ENCODE measurements at places on chromosomes 13 and 19.
A peak's percentile ranks its signal among the peaks of the same experiment; 100 is the strongest.

GRCh38 chr19:33622505-33622808 is 704 bp downstream of the CHST8 start:
- DNase-seq, result no peak

DNA sequence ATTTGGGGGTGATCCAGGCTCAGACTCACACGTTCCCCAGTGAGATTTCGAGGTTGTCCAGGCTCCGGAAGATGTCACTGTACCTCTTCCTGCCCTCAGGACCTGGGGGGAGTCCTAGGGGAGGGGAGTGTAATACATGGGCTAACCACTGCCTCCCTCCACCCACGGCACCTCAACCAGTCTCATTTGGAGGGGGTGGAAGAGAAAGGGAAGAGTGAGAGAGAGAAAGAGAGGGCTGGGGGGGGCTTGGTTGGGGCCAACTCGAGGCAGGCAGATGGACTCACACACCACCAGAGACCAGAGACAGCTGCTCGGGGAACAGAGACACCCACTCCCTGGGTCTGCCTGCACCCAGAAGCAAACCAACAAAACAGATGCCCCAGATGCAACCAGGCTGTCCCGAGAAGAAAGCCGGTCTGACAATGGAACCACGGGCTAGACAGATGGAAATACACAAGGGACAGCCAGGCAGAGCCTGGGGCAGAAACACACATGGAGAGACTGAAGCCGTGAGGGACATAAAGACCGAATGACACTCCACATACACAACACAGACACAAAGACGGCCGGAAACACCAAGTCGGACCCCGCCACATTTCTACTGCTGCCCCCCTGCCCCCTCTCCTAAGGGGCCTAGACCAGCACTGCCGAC is 825 bp downstream of the GMIP start:
- peak; percentile 48 for DNase-seq

DNA sequence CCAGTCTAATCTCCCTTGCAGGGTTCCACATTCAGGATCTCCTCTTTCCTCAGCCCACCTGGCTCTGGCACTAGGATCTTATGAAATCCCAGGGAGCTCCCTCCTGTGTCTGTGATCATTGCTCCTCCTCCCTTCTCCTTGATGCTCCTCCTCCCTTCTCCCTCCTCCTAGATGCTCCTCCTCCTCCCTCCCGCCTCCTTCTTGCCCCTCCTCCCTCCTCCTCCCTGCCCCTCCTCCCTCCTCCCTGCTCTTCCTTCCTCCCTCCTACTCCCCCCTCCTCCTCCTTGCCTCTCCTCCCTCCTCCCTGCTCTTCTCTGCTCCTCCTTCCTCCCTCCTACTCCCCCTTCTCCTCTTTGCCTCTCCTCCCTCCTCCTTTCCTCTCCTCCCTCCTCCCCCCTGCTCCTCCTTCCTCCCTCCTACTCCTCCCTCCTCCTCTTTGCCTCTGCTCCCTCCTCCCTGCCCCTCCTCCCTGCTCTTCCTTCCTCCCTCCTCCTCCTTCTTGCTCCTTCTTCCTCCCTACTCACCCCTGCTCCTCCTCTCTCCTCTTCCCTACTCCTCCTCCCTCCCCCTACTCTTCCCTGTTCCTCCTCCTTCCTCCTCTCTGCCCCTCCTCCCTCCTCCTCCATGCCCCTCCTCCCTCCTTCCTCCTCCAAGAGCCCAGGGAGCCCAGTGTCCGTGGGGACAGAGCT is 14.9 kb upstream of the ZBTB7A start:
- no peak for DNase-seq

GRCh38 chr19:2634960-2635359 is 67.5 kb downstream of the GNG7 start:
- no peak for DNase-seq

DNA sequence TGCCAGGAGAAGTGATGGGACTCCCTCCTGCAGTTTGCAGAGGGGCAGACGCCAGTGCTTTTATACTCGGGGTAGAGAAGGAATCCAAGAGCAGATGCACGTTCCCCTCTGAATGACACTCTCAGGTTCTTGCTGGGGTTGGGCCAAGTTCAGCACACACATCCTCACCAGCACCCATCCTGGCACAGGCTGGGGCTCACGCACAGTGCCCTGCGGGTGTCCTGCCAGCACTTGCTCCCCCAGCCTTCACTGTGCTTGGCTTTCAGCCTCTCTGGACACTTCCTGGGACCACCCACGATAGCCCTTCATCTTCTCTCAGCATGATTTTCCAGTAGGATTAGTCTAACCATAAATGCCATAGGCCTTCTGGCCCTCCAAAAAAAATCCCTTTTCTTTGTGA is 158.6 kb downstream of the ZNF536 start:
- no peak for DNase-seq

DNA sequence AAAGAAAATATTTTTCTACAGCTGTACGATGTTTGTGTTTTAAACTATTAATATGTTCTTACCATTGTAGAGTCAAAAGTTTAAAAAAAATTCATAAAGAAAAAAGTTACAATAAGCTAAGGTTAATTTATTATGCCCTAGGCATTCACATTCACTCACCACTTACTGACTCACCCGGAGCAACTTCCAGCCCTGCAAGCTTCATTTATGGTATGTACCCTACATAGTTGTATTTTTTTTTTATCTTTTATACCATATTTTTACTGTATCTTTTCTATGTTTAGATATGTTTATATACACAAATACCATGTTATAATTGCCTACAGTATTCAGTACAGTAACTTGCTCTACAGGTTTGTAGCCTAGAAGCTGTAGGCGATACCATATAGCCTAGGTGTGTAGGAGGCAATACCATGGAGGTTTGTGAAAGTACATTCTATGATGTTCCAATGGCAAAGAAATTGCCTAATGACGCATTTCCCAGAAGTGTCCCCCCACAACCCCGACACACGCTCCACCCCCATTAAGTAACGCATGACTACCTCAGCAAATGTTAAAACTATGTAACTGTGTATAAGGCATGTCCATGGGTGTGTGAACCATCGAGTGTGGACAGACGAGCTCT is 60.4 kb downstream of the SLITRK6 start:
- DNase-seq, result no peak

GRCh38 chr13:102928941-102929675 is 83.3 kb downstream of the ERCC5 start:
- no peak for DNase-seq

- DNase-seq, result no peak
These were observed 3.7 kb downstream of the ZNF772 start for GRCh38 chr19:57473646-57474045.

GRCh38 chr13:60584976-60585375 is 188.0 kb downstream of the TDRD3 start:
- DNase-seq, result no peak

DNA sequence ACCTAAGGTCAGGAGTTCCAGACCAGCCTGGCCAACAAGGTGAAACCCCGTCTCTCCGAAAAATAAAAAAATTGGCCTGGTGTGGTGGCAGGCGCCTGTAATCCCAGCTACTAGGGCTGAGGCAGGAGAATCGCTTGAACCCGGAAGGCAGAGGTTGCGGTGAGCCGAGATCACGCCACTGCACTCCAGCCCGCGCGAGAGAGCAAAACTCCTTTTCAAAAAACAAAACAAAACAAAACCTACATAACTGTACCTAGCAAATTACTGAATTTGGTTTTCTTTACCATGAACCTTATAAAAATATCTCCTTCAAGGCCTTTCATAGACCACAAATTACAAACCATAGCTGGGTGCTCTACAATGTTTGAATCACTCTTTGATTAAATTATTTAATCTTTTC is 760 bp downstream of the ZNF91 start:
- peak; percentile 68 for DNase-seq

GRCh38 chr19:3196064-3196932 is 10.6 kb downstream of the NCLN start:
- DNase-seq, result no peak

DNA sequence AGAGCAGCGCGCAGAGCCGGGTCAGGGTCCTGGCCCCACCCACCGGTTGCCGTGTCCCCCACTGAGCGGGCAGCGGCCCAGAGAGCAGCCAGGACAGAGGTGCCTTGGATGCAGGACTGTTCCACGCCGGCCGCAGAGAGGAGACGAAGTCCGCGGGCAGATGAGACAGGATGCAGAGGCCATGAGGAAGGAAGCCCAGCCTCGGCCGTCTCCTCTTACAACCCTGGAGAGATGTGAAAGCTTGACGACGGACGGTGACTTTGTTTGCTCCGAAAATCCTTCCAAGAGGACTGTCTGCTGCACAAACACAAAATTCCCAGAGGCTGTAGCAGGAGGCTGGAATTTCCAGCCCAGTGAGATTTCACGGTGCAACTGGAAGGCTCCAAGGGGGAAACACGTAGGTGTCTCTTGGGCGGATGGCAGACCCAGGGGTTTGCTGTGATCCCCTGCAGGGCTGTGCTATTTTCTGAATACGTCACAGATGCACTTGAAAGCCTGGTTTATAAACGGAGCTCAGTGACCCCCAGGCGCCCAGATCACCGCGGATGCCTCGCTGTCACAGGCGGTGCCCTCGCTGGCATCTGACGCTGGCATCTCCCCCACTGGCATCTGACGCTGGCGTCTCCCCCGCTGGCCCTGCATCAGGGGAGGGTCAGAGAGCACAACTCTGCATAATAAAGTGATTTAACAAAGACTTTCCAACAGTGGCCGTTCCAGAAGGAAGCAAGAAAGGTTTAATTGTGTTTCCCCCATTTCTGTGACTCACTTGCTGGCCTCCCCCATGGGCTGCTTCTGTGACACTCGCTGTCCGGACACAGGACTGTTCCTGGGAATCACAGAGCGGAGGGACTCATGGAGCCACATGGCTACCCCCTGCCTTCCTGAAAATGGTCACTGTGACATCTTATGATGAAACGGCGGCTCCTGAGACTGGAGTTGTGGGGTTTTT is 62.0 kb upstream of the C13orf46 start:
- no peak for DNase-seq

DNA sequence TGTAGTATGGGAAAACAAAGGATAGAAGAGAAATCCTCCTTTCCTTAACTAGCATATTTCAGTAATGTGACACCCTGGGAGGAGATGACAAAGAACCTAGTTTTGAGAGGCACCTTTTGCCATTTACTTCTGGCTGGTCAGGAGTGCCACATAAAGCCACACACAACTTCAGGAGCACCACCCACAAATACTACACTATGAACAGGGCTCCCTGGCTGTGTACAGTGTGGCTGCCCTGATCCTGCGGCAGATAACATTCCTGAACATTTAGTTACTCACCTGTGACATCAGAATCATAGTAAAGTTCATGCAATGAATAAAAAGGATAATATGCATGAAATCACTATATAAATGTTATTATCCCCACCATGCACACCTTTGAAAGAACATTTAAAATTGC is 17.4 kb upstream of the IRS2 start:
- no peak for DNase-seq

- DNase-seq, result no peak
These were observed 23.8 kb downstream of the ZSWIM9 start for GRCh38 chr19:48194041-48194843.

- DNase-seq, result peak; percentile 22
These were observed 2.1 kb downstream of the KCNN4 start for GRCh38 chr19:43778651-43779050.

- peak; percentile 61 for DNase-seq
These were observed 50.6 kb downstream of the CELF5 start for GRCh38 chr19:3274942-3275582.

- no peak for DNase-seq
These were observed 1044.4 kb downstream of the UQCRFS1 start for GRCh38 chr19:28168557-28168956.

DNA sequence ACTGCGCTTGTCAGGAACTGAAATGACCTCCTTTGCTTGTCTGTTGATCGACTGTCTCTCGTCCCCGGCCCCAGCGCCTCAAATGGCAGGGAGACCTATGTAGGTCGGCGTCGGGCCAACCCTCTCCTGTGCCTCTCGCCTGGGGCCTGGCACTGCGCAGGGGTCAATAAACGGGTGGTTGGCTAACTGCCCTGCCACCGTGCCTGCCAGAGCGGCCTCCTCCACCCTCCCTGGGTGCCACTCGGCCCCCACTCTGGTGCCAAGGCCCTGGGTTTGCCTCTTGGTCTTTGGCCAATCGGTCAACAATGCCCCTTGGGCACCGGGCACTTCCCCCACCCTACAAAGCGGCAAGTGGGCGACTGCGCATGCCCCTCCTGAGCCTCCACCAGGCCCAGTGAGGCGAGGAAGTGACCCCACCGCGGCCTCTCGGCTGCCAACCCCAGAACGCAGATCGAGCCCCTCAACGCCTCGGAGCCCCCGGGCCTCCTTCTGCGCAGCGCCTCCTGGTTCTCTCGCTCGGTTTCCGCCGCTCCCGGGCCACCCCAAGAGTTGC is 1.1 kb downstream of the KEAP1 start:
- DNase-seq, result peak; percentile 56

DNA sequence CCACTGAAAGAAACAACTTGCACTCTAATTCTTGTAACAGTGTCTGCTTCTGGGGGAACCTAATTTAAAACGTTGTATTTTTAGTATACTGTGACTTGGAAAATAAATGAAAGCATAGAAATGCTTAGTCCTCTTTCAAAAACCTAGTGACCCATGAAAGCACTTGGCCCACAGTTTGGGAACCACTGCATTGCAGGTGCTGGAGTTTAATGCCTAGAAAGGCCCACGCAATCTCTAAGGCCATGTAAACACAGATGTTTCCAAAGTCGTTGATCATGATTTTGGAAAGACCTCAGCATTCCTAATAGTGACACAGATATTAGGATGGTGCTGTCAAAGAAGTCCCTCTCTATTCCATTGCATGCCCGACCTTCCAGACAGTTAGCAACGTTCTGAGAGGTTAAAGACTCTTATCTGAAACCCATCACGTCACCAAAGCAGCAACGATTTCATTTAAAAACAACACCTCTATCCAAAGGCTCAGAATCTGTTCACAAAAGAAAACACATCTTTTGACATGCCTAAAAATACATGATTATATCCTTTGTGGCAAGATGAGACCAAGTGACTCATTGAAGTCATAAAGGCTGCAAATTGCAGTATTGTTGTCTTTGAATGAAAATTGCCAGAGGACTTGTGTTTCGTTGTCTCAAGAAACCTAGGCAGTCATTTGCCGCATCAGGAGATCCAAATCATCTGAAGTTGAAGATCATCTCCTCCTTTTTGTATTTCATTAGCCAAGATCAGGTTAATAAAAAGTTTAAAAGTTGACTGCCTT is 328.0 kb upstream of the ZNF507 start:
- no peak for DNase-seq

DNA sequence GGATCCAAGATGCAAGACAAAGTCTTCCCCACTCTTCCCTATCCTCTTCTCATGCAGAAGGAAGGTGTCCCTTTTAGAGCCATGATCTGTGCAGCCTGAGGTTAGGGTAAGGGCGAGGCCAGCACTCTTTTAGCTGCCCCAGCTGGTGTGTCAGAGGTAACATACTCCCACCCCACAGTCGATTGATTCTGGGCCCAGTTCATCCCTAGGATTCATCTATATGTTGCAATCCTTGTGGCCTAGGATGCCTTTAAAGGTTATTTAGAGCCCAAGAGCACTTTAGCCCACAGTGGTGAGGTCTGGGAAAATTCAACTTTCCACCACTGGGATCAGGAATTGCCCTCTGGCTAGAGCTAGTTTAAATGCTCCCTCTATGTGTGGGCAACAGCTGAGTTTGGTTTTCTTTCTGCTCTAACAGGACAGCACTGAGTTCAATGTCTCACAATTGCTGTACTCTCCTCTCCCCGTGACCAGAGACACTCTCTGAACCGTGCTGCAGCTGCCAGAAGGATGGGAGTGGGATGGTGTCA is 201.3 kb upstream of the SERP2 start:
- no peak for DNase-seq
